ENCODE measurements at places on chromosomes 16 and 17. TPM values are rescaled to one million over a fixed set of nuclear protein-coding genes. Genes with fewer than 3 reads are reported as not detected.
A peak's percentile ranks its signal among the peaks of the same experiment; 100 is the strongest.

DNA sequence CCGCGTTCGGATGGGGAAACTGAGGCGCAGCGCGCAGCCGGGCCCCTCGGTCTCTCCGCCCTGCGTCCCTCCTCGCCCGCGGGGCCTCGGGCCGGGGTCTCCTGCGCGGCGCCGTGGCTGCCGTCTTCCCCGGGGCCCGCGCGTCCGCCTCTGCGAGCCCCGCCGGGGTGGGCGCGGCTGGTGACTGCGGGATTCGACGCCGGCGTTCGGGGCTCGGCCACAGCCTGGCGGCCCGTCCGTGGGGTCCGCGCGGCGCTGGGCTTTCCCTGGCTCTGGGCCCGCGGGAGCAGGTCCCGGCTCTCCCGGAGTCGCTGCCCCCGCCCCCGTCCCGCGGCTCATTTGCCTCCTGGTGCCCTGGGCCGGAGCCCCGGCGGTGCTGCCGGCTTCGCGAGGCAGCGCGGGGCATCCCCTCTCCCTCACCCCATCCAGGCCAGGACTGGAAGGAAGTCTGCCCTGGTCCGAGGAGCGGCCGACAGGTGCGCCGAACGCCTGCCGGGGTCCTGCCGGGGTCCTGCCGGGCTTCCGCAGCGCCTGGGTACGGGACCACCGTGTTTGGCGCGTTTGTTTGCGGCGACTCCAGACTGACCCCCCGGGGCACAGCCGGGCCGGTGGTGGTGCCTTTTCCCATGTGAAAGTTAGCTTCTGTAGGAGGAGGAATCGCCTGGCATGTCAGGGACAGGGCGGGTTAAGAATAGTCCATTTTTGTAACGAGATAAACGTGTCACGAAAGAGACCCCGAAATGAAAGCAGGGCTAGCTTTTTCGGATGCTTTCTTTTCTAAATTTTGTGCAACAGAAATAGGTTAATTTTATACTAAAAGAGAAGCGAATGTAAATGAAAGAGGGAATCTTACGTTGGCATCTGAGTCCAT is 671 bp downstream of the CHMP6 start:
- no peak overlapping the region for H3K27ac ChIP-seq
- no peak for DNase-seq
- peak overlapping the region; percentile 58 for H3K4me3 ChIP-seq
- H3K27me3 ChIP-seq: no peaks in the 10 kb centered on the region
- peaks cover 29% of the 10 kb centered on the region for H3K4me1 ChIP-seq
- H3K36me3 ChIP-seq: no peaks in the 10 kb centered on the region

GRCh38 chr17:31510308-31511194 is 119.1 kb downstream of the RAB11FIP4 start:
- no peaks in the 10 kb centered on the region for H3K36me3 ChIP-seq
- no peak for DNase-seq
- no peak overlapping the region for H3K27ac ChIP-seq
- H3K27me3 ChIP-seq: no peaks in the 10 kb centered on the region

- peak; percentile 83 for DNase-seq
- no peaks in the 10 kb centered on the region for H3K4me1 ChIP-seq
- H3K4me3 ChIP-seq: no peak overlapping the region
- no peaks in the 10 kb centered on the region for H3K27me3 ChIP-seq
Measured at GRCh38 chr17:41496803-41497484, 7.2 kb upstream of the KRT36 start.

- peaks cover 34% of the 10 kb centered on the region for H3K4me1 ChIP-seq
- H3K36me3 ChIP-seq: no peaks in the 10 kb centered on the region
- peak overlapping the region; percentile 83 for H3K4me3 ChIP-seq
- H3K27me3 ChIP-seq: no peaks in the 10 kb centered on the region
- DNase-seq: peak; percentile 64
Measured at GRCh38 chr16:4372001-4372577, 441 bp downstream of the VASN start.

- H3K27ac ChIP-seq: no peak overlapping the region
- DNase-seq: no peak
- H3K36me3 ChIP-seq: peaks cover 37% of the 10 kb centered on the region
- no peak overlapping the region for H3K4me3 ChIP-seq
Measured at GRCh38 chr16:83908798-83909197, 9.9 kb downstream of the MLYCD start.

GRCh38 chr16:59088431-59088830 is 354.3 kb upstream of the GOT2 start:
- H3K27ac ChIP-seq: no peak overlapping the region
- DNase-seq: no peak
- no peak overlapping the region for H3K4me3 ChIP-seq
- H3K4me1 ChIP-seq: no peaks in the 10 kb centered on the region

DNA sequence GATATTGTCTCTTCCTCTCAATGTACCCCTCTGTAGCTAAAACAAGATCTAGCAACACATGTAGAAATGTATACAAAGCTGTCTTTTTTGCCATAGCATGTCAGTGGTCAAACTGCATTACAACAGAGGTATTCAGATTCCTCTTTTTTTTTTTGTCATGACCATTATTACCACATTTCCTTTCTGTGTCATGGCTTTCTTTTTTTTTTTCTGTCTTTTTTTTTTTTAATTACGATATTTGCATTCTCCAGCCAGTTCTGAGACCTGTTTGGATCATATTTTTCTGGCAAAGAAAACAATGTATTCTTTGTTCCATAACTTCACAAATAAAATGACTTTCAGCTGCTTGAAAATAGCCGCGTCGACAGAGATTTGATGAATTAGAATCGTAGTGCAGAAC is 27.4 kb upstream of the CAPNS2 start:
- H3K4me1 ChIP-seq: no peaks in the 10 kb centered on the region
- no peaks in the 10 kb centered on the region for H3K27me3 ChIP-seq
- H3K27ac ChIP-seq: no peak overlapping the region
- no peak overlapping the region for H3K4me3 ChIP-seq
- no peaks in the 10 kb centered on the region for H3K36me3 ChIP-seq

DNA sequence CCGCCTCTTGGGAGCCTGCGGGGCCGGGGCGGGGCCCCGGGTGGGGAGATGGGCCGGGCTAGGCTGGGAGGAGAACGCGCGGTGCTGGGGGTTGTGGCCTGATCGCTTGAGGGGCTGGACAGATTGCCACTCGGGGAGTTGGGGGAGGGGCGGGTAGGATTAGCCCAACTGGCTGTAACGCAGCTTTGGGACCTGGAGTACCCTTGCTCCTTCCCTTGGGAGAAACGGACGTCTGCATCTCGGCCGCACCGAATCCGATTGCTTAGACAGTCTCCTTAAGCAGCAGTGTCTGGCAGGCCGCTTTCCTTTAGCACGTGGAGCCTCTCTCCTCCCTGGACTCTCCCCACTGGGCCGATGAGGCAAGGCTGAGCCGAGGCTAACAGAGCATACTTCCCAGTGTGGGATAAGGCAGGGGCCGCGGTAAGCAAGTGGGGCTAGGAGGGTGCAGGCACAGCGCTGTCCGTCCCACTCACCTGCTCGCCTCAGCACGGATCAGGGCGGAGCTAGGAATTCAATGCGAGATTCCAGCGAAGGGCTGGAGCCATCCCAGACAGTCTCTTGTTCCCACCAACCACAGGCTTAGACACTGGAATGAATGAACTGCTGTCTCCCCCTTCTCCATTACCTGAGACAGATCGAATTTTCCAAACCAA is 540 bp upstream of the ACLY start:
- no peaks in the 10 kb centered on the region for H3K36me3 ChIP-seq
- no peak overlapping the region for H3K27ac ChIP-seq
- peaks cover 14% of the 10 kb centered on the region for H3K4me1 ChIP-seq
- peak overlapping the region; percentile 64 for H3K4me3 ChIP-seq

GRCh38 chr16:35409503-35409902 is 1950.1 kb downstream of the TP53TG3F start:
- no peaks in the 10 kb centered on the region for H3K4me1 ChIP-seq
- no peak overlapping the region for H3K4me3 ChIP-seq
- H3K36me3 ChIP-seq: no peaks in the 10 kb centered on the region
- H3K27ac ChIP-seq: no peak overlapping the region
- no peak for DNase-seq

DNA sequence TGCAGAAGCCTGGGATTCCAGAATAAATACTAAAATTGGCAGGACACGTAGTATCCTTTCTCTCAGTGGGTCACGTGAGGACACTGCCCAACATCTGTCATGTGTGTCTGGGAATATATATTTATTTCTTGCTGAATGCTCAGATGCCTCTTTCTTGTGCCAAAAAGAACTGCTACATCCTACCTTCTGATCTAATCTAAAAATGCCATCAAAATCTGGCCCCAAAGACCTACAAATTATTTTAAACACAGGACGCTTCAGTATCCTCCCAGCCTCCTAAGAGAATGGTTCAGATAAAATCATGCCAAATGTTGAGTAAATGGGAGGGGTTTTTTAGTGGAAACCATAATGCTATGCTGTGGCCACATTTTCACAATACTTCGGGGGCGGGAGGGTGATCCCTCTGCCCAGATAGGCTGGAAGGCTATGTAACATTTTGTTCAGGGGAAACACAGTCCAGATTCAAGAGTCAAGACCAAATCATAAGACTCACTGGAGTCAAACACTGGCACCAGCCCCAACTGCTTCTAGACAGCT is 22.9 kb upstream of the CORO6 start:
- H3K4me3 ChIP-seq: no peak overlapping the region
- H3K27ac ChIP-seq: peak overlapping the region; percentile 8
- DNase-seq: no peak
- no peaks in the 10 kb centered on the region for H3K27me3 ChIP-seq

GRCh38 chr17:77445760-77446532 is 305.2 kb downstream of the SEC14L1 start:
- no peaks in the 10 kb centered on the region for H3K27me3 ChIP-seq
- peaks cover 48% of the 10 kb centered on the region for H3K4me1 ChIP-seq
- DNase-seq: no peak
- H3K27ac ChIP-seq: no peak overlapping the region

DNA sequence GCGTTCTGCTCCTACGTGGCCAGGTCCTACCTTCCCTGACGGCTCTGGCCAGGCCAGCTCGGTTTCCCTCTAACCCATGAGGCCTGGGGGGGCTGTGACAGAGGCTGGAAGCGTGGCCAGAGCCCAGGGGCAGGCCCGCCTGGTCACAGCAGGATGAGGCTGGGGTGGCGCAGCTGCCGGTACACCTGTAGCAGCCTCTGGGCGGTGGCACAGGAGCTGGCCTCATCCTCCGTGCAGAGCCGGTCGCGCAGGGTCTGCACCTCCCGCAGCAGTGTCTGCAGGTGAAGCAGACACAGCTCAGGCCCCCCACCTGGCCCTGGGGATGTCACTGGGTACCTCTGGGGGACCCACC is 11.5 kb downstream of the FAAP100 start:
- peaks cover 6% of the 10 kb centered on the region for H3K27me3 ChIP-seq
- DNase-seq: no peak
- no peak overlapping the region for H3K27ac ChIP-seq
- no peak overlapping the region for H3K4me3 ChIP-seq
- H3K4me1 ChIP-seq: peaks cover 5% of the 10 kb centered on the region

DNA sequence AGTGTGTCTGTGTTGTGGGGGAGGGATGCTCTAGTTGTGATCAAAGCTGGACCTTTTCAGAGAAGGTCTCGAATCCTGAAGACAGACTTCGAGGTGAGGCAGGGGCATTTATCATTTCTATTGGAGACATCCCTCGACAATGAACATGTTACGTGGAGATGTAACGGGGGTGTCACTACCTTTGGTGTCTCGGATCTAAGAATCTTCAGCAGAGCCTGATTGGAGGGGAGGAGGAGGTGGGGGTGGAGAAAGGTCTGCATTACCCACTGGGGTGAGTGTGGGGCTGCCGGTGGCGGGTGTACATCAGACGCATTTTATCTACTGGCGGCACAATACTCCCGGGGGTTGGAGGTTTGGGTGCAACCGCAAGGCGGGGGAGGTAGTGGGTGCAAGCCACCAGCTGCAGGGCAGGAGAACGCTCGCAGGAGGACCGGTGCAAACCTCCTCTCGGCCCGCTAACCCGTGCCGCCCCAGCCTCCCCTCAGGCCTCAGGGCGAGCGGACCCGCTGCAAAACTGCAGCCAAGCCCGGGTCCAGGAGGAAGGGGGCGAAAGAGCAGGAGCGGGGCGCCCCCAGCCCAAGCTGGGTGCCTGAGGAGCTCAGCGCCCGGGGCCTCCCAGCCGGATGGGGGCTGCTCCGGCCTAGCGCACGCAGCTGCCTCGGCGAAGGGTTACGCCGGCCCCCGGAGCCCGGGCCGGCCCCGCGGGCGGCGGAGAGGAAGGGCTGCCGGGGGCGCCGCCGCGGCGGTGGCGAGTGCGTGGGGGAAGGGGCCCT is 735 bp downstream of the ZNF652 start:
- H3K27me3 ChIP-seq: no peaks in the 10 kb centered on the region
- peaks cover 7% of the 10 kb centered on the region for H3K4me1 ChIP-seq
- H3K36me3 ChIP-seq: no peaks in the 10 kb centered on the region
- peak overlapping the region; percentile 81 for H3K27ac ChIP-seq

DNA sequence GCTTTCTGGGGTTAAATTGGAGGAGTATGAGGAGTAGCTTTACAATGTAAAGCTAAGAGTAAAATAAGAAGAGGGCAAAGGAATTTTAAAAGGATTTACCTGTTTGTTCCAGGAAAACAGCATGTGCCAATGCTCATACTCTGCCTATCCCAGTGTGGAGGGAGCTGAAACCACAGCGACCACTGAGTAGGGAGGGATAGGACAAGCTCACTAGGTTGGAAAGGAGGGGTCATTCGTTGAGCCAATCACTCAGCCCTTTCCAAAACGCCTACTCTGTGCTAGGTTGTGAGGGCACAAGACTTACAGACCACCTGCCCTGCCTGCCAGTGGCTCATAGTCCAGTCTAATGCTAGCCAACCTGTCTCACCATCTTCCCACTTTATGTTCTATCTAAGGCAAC is 1.1 kb upstream of the DNAJC7 start:
- H3K27me3 ChIP-seq: no peaks in the 10 kb centered on the region
- H3K4me1 ChIP-seq: peaks cover 28% of the 10 kb centered on the region
- no peaks in the 10 kb centered on the region for H3K36me3 ChIP-seq
- no peak for DNase-seq
- peak overlapping the region; percentile 95 for H3K27ac ChIP-seq

Gene AXIN1
- 24.6 TPM for total RNA-seq

Gene STX1B
- total RNA-seq: 1.7 TPM

Gene CD300LG
- 1.2 TPM for total RNA-seq

Gene INCA1
- 1.5 TPM for total RNA-seq

Gene XPO6
- 98.8 TPM for total RNA-seq

Gene ORAI3
- total RNA-seq: 23.1 TPM

Gene MT4
- total RNA-seq: not detected
